Left lobe of liver (tissue), 2 donors: ENCODE measurements at places on chromosomes 16 and 17. TPM values are rescaled to one million over a fixed set of nuclear protein-coding genes. Genes with fewer than 3 reads are reported as not detected.

RNF222 gene
- total RNA-seq = not detected

SGCA gene
- total RNA-seq = 1.0 TPM

CHST5 gene
- not detected for total RNA-seq

PPM1E gene
- 0.83 TPM for total RNA-seq

GPR142 gene
- total RNA-seq = not detected

HBA1 gene
- total RNA-seq = 112 TPM

PYY gene
- total RNA-seq = not detected

HOXB2 gene
- 2.3 TPM for total RNA-seq
